ENCODE measurements at places on chromosomes 16 and 17. TPM values are rescaled to one million over a fixed set of nuclear protein-coding genes. Genes with fewer than 3 reads are reported as not detected.

Gene EME1
- total RNA-seq = 0.74 TPM

Gene TMC5
- 0.38 TPM for total RNA-seq

DNA sequence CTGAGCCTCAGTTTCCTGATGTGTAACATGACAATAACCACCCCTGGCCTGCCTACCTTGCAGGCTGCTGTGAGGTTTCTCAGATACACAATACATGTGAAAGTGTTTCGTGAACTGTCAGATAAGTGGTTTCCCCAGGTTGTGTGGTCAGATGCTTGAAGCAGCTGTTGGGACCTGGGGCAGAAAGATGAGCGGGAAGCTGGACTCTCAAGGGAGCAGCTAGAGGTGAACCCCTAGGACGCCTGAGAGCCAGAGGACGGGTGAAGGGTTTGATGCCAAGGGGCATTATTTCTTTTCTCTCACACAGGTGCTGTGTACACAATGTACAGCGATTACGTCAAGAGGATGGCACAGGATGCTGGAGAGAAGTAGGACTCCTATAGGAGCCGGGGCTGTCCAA lies 2.3 kb downstream of the HIGD1B start:
- DNase-seq = no peak

DNA sequence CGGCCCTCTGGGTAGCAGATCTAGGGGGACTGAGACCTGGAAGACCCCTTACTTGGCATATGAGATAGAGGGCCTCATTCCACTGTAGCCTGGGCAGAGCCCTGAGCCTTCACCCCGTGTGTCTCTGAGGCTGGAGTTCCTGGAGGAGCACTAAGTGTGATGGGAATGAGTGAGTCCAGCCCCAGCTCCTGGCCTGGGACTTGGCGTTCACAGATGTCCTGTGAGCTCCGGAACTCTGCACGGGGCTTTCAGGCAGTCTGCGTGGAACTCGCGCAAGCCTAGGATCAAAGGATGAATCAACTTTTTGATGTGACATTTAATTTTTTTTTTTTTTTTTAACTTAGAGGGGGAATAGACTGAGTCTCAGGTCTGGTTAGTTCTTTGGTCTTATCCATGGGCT lies 1.8 kb downstream of the NKD1 start:
- DNase-seq = no peak

DNA sequence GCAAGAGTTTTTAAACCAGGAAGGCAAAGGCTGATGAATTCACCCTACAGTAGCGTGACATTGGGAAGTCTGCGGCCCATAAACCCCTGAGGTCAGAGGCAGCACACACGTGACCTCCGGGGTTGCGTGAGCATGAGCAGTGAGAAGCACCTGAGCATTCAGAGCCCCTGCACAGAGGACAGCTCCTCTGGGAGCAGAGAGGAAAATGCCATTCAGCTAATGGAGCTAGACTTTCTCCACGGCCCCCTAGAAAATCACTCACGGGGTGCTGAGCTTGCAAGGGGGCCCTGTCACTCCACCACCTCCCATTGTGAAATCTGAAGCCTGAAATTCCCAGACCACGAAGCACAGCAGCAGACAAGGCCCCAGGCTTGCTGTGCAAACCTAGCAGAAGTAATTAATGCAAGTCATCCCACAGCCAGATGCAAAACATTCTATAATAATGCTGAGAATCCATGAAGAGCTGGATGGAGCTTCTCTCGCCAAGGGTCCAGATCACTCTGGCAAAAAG lies 114.9 kb upstream of the RCVRN start:
- no peak for DNase-seq

DNA sequence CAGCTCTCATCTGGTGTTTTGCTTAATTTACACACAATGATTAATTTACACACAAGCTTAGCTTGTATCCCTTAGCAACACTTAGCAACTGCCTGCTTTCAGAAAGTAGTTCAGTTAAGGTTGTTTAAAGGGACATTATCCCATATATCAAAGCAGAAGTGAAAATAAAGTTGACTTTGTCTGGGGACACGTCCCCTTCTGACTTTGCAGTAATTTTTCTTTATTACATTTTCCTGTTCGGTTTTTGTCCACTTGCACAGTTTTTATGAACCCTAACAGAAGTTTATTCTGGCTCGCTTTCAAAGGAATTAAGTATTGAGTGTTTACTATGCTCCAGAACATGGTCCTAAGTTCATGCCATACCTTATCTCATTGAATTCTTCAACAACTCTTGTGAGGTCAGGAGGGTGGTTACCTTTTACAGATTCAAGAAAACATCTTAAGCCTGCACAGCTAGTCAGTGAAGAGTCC lies 41.5 kb downstream of the ARHGAP44 start:
- DNase-seq = no peak

- no peak for DNase-seq
These were observed 39.8 kb downstream of the MAP1LC3B start for GRCh38 chr16:87431926-87432325.

DNA sequence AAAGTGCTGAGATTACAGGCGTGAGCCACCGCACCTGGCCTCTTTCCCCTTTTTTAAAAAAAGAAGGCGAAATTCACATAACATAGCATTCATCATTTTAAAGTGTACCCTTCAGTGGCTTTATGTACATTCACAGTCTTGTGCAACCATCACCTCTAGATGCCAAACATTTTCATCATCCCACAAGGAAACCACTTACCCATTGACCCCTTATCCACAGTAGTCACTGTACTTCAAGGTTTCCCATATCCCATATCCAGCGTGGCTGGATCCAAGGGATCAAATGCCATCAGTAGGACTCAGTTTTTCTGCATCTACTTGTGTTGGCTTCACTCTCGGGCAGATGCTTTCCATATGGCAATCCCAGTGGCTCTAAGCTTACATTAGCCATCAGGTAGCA lies 50.3 kb downstream of the BMERB1 start:
- DNase-seq = no peak

DNA sequence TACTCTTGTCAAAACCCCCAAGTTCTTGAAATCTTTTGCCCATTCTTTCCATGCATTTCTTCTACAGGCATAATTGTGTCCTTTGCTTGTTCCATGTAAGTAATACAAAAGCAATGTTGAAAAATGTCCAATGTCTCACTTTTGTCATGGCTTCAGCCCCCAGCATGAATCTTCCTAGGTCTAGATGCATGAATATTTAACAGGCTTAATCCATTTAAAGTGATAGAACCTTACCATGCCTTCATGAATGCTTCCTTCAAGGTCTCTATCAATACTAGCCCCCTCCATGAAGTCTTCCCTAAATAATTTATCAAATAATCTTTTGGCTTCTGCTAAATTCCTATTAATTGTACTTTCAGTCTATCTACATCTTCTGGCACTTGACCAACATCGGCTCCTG lies 46.1 kb upstream of the ANKFY1 start:
- DNase-seq = no peak

- DNase-seq = no peak
These were observed 996 bp downstream of the TNFSF13 start for GRCh38 chr17:7559320-7560171.

- DNase-seq = no peak
These were observed 5.3 kb downstream of the RBBP6 start for GRCh38 chr16:24544640-24545039.

Gene SPN
- total RNA-seq = 1.3 TPM

- peak; percentile 81 for DNase-seq
These were observed 3.4 kb downstream of the NOD2 start for GRCh38 chr16:50696575-50697420.

DNA sequence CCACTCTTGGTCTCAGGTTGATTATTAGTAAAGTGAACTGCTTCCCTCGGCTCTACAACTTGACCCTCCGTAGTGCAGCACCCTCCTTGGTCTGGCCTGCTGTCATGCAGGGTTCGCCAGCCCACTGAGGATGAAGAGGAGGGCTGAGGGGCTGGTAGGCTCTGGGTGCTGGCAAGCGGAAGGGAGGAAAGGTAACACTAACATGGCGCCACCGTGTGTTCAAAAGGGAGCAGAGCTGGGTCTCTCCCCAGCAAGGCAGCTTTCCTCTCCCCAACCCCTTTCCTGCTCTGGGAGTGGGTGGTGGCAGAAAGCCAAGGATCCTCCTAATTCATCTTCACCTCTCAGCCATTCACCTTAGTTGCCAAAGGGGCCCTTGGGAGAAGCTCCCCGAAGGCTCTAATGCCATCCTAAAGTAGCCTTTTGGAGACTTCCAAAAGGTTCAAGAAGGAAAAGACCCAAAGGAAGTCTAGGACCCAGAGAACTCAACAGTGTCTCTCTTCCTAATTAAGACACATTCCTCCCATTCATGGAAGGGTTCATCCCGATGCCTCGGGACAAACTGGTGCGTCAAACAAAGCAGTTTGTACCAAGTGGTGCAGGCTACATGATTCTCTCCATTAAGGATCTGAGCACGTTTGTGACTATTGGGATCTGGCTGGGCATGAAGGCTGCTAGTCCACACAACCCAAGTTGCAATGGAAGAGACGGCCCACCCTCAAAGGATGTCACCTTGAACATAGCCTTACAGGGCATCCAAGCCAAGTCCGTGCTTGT lies 90.8 kb upstream of the TOB1 start:
- peak; percentile 58 for DNase-seq

DNA sequence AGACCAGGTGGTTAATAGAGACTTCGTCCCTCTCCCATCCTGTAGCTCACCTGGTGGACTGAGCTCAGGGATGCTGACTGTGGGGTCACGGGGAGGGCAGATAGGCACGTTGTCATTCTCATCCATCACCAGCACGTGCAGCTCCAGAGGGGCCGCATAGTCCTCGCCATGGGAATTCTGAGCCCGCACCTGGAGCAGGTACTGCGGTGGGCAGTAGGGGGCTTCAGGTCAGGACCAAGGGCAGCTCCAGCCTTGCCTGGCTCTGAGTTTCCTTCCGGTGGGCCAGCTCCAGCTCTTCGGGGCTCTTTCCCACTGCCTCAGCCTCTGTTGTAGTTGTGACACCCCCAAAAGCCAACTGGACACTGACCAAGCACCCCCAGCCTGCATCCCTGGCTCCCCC lies 5.6 kb downstream of the CDH16 start:
- no peak for DNase-seq

GRCh38 chr17:73343168-73343634 lies 31.4 kb upstream of the CDC42EP4 start:
- DNase-seq = peak; percentile 69

DNA sequence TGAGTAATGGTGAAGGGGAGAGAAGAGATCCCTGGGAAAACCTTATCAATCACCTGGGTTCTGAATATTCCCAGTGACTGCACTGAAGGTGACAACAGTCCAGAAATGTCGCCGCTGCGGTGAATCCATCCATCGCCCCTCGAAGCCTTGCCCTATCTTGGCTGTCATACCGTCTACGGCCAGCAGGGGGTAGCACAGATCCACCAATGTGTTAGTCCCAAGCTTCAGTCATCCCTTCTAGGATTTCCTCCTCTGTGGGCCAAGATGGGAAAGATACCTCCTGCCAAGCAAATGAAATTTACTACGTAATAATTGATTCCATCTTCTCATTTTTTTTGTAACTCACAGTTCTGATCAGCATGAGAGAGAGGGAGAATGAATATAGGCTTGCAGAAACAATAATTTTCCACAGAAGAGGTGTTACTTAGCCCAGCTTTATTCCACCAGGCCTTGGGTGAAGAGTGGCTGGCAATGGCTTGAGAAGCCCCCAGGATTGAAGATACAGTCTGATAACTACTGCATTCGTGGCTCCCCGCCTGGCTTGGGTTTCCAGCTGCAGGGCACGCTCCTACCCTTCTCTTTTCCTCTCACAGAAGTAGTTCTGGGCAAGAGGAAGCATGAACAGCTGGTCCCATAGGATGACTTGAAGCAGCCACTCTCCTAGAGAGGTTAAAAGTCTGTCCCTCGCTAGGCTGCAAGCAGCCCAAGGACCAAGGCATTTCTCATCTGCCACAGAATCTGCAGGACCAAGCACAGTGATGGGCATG lies 2.6 kb upstream of the FMNL1 start:
- DNase-seq = peak; percentile 88

DNA sequence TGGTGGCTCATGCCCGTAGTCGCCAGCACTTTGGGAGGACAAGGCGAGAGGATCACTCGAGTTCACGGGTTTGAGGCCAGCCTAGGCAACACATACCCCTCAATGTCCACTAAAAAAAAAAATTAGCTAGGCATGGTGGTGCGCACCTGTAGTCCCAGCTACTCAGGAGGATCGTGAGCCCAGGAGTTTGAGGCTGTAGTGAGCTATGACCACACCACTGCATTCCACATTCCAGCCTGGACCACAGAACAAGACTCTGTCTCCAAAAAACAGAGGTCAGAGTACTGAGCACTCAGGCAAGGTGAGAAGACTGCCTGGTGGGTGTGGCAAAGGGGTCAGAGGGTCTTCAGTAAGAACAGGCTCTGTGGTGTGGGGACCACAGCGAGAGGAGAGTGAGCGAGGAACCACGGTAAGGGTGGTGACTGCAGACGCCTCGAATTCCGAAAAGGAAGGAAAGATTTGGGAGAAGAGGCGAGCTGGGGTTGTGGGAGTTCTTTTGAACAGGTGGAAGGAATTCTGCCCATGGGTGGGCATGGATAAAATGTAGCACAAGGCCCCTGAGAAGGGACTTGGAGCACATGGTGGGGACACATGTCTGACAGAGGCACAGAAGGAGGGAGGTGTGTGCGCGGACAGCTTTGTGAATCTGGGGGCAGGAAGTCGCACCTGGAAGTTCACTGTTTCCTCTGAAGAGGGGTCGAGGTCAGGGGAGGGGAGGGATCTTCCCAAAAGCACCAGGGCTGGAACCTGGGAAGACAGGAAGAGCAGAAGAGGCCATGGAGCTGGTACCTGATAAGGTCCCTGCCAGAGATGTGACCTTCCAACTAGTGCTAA lies 134.6 kb downstream of the PARN start:
- DNase-seq = no peak

- no peak for DNase-seq
These were observed 149.5 kb downstream of the TRIM37 start for GRCh38 chr17:58956997-58957724.

- DNase-seq = no peak
These were observed 1.8 kb upstream of the BCAR1 start for GRCh38 chr16:75252946-75253911.

GRCh38 chr16:76653390-76654026 lies 376.3 kb downstream of the CNTNAP4 start:
- no peak for DNase-seq

Gene KRT25
- total RNA-seq = not detected

DNA sequence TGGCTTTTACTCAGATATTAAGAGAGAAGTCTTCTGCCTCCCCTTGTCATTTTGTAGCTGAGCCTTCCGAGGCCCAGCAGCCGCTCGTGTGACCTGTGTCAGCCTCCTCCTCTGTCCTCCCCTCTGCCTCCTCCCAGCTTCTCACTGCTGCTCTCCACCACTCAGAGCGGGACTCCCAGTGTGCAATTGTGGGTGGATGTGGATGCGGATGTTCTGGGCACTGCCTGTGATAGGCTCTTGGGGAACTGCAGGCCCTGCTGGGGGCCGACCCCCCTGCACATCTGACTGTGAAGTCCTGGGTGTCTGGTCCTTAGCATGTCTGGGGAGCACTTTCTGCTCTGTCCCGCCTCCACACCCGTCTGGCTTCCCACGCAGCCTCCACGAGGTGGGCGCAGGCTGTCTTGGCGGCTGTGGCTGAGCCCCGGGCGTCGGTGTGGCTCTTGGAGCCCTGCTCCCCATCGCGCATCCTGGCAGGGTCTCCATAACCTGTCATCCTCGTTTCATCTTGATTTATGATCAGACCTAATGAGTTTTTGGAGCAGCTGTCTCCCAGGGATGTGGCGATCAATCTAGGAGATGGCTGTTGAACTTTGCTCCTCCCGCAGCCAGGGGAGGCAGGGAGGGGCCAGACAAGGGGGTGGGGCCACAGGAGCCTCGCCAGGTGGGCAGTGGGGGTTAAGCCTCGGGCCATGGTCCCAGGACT lies 28.1 kb downstream of the GRIN2C start:
- DNase-seq = no peak

GRCh38 chr16:890217-890616 lies 80.6 kb downstream of the LMF1 start:
- DNase-seq = peak; percentile 53
